Fibroblast of lung (primary cell): ENCODE measurements at places on chromosomes 7 and 10. TPM values are rescaled to one million over a fixed set of nuclear protein-coding genes. Genes with fewer than 3 reads are reported as not detected.

The NACAD gene
- 1.3 and 2.8 TPM in 2 replicates for total RNA-seq

GRCh38 chr7:2116989-2117591, 115.7 kb downstream of the MAD1L1 start:
- DNase-seq = peak; percentile 60

The AS3MT gene
- total RNA-seq = 8.1 and 10.5 TPM in 2 replicates

DNA sequence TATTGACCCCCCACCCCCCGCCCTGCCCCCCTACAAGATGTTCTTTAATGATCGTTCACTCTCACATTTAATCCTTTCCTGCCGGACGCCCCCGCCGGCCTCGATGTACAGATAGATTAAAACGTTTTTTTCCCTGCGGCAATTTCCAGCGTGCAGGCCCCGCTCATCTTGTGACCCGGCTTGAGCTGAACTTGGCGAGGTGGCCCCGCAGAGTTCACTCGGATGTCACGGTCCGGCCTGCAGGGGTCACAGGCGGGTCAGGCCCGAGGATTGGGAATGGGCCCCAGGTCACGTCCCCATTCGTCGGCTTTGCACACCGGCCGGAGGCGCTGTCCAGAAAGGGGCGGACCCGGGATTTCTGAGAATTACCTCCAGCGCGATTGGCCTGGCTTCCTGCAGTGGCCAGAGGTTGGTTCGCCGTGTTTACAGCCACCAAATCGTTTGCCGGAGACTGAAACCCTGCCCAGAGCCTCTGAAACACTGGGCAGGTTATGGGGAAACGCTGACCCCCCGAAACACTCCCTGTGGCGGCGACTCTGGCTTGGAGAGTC, 1.9 kb upstream of the CYP26A1 start:
- DNase-seq = no peak

The CALY gene
- 0.26 TPM in 1 of 2 replicates, not detected in the other for total RNA-seq

The ASZ1 gene
- total RNA-seq = not detected in 2 replicates

DNA sequence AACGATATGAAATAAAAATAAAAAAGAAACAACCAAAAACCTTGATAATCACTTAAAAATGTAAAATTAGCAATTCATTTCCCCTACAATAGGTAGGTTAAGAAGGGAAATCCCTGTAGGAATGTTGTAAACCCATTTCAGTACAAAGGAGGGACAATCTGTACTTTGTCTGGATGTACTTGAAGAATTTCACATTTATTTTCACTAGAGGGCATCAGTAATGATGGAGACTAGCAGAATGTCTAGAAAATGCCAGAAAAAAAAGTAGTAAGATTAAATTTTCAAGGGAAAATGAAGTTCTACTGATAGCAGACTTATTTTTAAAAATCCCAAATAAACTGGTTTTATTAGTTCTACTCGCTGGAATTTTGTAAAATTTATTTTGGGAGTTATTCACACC, 209.0 kb upstream of the FZD1 start:
- no peak for DNase-seq

The CADPS2 gene
- total RNA-seq = 32.2 and 40.8 TPM in 2 replicates

DNA sequence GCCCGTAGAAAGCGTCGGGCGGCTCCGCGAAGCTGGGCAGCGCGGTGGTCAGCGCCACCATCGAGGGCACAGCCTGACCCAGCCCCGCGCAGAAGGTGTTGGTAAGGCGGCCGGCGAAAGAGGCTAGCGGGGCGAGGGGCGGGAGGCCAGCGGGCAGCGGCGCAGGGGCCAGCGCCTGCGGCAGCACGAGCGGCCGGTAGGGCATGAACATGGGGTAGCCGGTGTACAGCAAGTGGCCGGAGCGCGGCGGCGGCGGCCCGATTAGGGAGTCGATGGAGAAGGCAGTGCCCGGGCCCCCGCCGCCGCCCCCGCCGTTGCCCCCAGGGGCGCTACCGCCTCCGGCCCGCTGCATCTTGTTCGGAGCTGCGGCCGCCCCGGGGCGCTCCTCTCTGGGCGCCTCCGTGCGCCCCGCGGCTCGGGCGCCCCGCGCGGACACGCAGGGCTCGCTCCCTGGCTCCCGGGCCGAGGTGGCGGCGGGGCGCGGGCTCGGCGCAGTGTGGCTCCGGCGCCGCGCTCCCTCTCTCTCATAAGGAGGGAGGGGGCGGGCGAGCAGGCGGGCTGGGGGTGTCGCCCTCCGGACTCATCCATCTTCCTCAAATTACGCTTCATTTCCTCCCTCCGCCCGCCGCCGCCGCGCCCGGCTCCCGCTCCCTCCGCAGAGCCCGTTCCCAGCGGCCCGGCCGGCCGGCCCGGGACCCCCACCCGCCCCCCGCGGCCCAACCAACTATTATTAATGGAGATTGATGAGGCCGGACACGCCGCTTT, at the start of gene GBX1:
TSS of gene GBX1 (minus strand) at position 498 of the 765 bp plus-strand sequence. CDS start at position 352, 146 bp downstream.
- peak; percentile 26 for DNase-seq

The LEP gene
- total RNA-seq = 0.26 and 2.8 TPM in 2 replicates

DNA sequence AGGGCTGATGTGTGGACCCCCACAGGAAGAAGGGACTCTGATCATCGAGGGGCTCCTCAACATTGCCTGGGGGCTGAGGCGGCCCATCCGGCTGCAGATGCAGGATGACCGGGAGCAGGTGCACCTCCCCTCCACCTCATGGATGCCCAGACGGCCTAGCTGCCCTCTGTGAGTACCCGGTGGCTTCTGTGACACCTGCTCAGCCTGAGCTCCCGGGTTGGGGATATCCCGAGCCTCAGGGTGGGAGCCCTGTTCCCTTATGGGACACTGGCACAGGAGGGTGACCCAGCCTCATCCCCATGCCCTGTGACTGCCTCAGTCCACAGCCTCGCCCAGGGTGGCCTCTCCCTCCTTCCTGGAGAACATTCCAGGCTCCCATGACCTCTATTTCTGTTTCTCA, 3.9 kb upstream of the DEPP1 start:
- DNase-seq = no peak

GRCh38 chr10:48883701-48884100, 55.9 kb downstream of the LRRC18 start:
- DNase-seq = no peak

The OR9A2 gene
- not detected in 2 replicates for total RNA-seq

DNA sequence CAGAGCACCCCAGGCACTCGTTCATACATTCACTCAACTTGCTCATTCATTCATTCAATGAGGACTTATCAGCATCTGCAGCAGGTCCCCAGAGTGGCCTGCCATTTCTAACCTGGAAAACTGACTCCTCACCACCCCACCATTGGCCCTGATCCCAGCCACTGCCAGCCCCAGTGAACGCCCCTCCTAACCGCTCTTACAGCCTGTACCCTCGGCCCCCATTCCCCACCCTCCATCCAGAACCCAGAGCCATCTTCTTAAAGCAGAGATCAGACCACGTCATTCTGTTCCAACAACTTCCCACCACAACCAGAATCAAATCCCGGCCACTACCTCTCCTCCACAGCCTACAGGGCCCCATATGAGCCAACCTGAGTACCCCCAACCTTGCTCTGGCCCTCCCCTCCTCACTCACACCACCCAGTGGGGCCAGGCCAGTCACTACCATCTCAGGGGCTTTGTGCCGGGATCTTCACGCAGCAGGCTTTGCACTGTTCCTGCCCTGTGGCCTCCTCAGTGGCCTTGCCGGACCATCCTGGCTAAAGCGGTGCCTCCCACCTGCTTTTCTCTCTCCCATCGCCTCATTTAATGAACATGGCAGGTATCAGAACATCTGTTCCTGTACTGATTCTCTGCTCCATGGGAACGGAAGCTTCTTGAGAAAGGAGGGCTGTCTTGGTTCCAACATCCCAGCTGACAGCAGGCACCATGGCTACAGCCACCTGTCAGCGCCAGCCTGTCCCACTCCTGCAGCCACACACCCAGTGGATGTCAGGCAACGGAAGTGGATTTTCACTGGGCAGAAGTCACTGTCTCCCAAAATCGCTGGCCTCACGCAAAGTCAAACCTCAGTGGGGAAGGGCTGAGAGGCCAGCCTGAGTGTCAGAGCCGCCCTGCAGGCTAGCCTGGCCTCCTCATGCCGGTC, 45.4 kb downstream of the FAM53B start:
- DNase-seq = no peak

The HMX3 gene
- total RNA-seq = not detected in 2 replicates

GRCh38 chr7:50650057-50650664, 85.0 kb upstream of the DDC start:
- no peak for DNase-seq

The CCDC146 gene
- total RNA-seq = 2.8 and 3.6 TPM in 2 replicates

- peak; percentile 69 for DNase-seq
Measured at GRCh38 chr7:140033779-140034363, 28.9 kb downstream of the PARP12 start.

- DNase-seq = no peak
Measured at GRCh38 chr10:4162571-4163286, 377.7 kb upstream of the KLF6 start.

- DNase-seq = no peak
Measured at GRCh38 chr7:10266976-10267375, 706.7 kb upstream of the PHF14 start.

DNA sequence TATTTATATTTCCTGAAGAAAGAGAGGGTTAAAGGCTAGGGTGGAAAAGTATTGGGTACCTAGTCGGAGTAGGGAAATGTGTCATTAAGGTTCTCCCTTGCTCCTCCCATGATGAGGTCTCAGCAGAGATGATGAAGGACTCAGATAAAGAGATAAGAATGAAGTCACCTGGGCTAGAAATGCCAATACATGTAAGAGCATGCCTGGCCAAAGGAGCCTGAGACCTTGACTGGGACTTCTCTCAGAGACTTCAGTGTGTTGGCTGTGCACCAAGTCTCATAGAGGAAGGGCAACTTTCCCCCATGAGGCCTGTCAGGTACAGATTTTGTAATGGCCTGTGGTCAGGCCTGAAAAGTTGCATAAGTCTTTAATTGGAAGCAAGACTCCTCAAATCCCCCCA, 361.0 kb upstream of the CDC14C start:
- no peak for DNase-seq

The CD36 gene
- 41.0 and 93.5 TPM in 2 replicates for total RNA-seq

DNA sequence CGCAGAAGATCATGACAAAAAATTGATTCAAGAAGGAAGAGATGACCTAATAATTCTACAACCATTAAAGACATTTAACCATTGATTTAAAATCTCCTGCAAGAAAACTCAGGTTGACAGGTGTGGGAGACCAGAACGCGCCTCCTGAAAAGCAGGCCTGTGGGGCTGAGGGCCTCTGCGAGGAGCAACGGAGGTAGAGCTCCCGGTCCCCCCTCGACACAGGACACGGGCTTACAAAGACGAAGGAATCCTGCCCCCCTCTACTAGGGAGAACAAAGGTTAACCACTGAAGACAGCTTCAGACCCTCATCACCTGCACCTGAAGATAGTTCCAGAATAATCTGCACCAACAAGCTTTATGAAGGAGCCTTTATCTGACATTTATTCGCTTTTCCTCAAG, 55.9 kb upstream of the INPP5A start:
- DNase-seq = no peak

The CLRN3 gene
- total RNA-seq = not detected in 2 replicates

GRCh38 chr7:48170506-48170905, 752 bp upstream of the ABCA13 start:
- DNase-seq = no peak

GRCh38 chr7:30493228-30493627, 11.4 kb downstream of the GGCT start:
- no peak for DNase-seq

The EXOC4 gene
- 118 and 158 TPM in 2 replicates for total RNA-seq

DNA sequence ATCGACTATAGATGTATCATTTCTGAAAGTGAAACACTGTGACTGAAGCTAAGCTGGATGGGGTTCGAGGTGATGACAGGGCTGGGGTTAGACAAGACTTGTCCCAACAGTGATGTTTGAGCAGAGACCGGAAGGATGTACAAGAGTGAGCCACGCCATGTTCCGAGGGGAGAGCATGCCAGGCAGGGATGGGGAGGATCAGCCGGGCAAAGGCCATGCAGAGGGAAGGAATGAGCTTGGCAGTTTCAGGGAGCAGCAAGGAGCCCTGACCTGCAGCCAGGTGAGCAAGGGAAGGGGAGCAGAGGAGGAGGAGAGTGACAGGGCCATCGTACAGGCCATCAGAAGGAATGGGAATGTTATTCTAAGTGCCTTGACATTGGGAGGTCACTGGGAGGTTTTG, 114.9 kb upstream of the GPR26 start:
- no peak for DNase-seq

DNA sequence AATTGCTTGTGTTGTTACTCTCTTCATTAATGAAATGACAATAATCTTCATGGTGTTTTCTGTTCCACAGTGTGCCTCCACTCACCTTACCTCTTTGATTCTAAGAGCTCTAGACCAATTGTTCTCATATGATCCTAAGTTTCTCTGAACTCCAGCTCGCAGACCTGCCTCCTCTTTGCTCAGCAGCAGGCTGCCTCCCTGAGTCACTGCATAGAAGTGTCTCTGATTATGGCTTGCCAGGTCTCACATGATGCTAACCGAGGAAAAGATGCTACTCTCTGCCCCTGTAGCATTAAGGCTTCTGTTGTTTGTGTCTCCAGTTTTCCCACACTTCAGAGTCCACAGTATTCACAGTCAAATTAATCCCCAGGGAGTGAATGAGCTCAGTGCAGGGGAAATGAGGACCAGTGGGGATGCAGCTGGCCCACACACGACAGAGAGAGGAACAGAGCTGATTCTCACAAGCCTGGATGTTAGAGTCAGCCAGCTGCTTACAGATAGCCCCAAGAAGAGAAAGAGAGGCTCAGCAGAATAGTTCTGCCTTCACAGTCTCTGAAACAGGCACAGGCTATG, 145.9 kb upstream of the EGR2 start:
- DNase-seq = peak; percentile 34
